ENCODE measurements at places on chromosomes 7 and 10.

DNA sequence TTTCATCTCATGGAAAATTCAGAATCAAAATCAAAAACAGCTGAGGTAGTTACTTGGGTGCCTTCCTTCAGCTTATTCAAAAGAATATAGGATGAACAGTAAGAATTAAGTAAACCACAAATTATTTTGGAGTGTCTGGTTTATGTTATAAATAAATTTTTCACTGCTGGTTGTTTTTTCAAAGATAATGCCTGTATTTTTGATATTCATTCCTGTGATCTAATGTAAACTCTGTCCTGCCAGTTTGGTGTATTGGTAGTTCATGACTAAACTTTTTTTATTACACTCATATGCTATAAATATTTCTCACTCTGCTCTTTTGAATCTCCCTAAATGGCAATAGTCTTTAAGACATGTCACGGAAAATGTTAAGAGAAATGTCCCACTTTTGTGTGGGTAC is 11.6 kb upstream of the RAB11FIP2 start:
- no peak for DNase-seq

DNA sequence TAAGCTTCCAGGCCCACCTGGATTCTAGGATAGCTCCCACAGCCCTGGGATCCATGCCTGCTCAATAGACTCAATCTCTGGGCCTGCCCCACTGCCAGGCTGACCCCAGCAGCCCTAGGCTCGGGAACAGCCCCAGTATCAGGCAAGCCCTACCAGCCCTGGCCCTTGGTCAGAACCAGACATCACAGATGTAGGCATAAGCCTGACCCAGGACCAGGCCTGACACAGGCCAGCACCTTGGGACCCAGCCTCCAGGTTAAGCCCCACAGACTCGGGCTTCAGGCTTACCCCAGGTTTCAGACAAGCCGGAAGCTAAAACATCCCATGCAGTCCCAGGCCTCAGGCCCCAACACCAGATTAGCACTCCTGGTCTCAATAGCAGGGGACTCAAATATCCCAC is 276.2 kb upstream of the LRRTM3 start:
- no peak for DNase-seq

DNA sequence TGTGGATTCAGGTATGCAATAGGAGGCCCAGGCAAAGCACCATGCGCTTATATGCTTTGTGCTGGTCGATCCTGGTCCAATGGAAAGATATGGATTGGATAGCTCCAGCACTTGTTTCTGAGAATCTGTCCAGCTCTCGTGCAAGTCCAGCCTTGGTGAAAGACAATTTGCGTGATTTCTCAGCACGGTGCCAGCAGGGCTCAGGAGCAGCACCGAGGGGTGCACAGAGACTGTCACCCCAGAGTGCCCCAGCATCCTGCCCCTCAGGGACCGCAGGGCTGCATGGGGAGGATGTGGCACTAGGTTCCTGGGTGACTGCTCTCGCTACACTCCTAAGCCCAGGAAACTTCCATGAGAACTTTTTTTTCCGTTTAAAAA is 225.2 kb downstream of the WDR37 start:
- DNase-seq = no peak

DNA sequence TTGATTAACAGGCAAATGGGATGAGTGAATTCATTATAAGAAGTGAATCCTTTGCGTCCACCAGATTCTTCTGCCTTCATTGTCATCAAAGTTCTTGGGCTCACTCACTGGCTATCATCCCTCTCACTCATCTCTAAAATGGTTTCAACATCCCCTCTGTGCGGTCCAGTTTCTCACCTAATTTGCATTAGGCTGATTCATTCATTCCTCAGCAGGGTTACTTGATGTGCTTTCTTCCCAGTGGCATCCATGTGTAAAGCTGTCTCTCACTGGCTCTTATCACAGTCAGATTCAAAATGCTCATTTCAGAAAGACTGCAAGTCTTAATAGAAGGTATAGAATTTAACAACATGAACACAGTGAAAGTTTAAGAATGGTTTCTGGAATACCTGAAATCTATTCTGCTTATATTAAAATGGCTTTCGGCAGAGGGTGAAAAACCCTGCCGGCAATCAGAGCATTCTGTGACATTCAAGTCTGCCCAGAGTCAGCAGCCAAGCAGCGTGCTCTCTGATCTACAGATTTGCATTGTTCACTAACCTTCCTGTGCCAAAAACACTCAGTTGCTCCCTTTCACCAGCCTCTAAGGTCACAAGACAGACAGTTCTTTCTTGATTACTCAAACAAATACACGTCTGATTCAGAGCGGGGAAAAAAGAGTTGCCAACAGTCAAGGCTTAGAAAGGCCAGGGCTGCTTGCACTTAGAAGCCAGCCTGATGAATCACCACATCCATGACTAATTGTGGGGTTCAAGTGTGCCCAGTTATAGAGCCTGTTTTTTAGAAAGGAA is 106.7 kb downstream of the TES start:
- no peak for DNase-seq

DNA sequence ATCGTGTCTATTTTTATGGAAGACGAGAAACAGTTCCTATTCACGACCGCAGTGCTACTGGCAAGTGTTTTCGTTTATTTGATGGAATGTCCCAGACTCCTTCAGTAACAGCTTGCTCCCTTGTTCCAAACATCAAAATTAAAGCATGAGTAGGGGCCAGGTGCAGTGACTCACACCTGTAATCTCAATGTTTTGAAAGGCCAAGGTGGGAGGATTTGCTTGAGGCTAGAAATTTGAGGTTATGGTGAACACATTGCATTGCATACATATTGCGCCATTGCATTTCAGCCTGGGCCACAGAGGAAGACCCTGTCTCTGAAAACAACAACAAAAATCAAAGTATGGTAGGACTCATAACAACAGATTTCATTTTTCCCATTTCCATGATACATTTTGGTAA is 22.8 kb downstream of the PTTG1IP2 start:
- no peak for DNase-seq

GRCh38 chr7:137656850-137657232 is 189.9 kb downstream of the DGKI start:
- DNase-seq = no peak

GRCh38 chr10:28137907-28138880 is 139.3 kb upstream of the ODAD2 start:
- DNase-seq = no peak

- no peak for DNase-seq
These were observed 142.1 kb downstream of the SND1 start for GRCh38 chr7:127794136-127794535.

GRCh38 chr7:129911790-129912189 is 41.0 kb downstream of the UBE2H start:
- no peak for DNase-seq

DNA sequence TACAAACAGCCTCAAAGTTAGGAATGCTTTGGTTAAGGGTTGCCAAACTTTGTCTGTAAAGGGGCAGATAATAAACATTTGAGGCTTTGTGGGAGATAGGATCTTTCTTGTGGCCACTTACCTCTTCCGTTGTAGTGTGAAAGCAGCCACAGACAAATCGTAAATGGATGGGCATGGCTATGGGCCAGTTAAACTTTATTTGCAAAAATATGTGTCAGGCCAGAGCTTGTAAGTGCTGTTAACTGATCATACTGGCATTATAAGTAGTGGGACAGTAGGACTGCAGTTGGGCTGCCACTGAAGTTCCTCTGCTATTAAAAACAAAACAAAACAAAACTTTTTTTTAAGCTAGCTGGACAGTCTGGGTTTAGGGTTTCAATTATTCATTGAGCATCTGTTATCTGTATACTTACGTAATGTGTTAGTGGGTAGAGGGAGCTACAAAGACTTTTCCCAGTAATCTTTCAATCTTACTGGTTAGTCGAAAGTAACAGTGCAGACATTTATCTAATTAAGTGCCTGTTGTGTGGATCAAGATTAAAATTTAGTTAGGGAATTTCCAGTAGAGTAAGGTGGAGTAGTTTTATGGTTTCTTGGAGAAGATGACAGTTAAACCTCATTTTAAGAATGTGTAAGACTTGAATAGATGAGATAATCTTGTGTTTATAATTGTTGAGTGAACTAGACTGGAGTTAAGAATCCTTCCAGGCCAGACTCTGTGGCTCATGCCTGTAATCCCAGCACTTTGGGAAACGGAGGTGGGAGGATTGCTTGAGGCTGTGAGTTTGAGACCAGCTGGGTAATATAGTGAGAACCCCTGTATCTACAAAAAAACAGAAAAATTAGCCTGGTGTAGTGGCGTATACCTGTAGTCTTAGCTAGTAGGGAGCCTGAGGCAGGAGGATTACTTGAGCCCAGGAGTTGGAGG is 100.1 kb downstream of the BTRC start:
- DNase-seq = no peak

DNA sequence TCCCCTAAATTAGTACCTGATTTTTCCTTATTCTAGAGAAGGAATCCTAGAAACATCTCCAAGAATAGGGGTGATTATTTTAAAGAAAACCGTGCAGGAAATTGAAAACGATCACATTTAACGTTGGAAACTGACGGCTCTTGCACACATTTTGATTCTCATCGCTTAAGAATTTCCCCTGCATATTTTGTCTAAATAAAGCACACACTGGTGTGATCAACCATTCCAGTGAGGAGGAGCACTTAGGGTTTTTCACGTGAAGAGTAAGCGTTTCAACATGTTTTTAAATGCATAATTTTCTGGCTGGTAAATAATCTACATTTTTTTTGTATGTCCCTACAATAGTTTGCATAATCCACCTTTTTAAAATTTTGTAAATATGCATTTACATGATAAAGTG is 229.7 kb upstream of the PFKP start:
- DNase-seq = no peak

GRCh38 chr7:34454381-34454780 is 203.6 kb upstream of the NPSR1 start:
- DNase-seq = no peak
